ENCODE measurements at places on chromosomes 12 and 14.

DNA sequence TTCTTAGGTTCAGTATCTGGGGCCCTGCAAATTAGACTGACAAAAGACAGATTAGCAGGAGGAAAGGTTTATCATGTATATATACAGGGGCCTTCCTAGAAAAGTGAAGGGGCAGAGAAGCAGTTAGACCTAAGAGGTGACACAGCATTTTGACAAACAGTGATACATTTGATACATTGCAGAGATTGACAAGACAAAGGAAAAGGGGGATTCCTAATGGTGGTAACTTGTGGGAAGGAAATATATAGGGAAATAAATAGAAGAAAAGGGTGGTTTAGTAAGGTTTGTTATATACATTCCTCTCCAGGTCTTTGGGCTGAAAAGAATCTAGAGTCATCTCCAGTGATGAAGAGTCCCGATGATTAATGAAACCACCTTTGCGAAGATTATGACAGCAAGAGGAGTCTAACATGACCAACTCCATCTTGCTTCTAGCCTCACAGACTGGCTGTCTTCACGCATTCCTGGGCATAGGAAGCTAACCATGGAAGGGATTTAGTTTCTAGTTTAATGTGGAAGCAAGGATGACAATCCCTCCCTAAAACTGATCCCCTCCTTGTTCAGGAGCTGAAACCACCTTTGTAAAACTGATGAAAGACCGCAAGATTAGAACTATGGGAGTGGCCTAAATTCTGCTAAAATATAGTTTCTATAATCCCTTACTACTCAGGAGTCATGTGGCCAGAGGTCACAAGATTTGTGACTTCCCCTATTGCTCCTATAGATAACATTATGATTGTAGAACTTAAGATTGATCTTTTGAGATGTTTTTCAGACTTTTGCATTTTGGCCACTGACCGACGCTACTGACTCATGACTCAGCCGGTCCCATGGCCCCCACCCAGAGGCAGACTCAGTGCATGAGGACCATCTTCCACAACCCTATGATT lies 31.1 kb upstream of the CPM start:
- DNase-seq: no peak

DNA sequence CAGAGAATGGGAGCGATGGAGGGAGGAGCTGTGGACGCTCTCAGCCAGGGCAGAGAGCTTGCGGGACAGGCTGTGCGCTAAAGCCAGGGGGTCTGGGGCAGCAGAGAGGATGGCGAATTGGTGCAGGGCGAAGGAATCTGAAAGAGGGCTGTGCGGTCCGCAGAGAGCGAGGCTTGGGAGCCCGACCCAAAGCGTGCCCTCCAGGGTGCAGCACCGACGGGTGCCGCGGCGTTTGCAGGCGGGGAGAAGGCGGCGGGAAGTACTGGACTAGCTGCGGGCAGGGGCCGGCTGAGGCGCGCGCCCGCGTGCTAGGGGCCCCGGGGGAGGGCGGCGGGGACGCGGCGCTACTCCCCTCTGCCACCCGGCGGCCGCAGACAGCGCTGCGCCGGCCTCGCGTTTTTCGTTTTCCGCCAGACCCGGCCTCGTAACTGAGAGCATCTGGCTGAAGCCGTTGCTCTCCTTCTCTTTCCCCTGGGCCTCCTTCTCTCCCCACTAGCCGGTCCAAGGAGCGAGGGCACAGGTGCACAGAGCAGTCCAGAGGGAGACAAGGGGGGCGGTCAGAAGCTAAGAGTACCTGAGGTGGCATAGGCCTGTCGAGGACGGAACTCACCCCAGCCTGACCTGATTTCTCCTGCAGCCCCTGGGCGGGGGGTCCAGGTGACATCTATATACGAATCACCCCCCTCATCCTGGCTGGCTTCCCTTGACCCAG lies 24.9 kb downstream of the SLC6A12 start:
- peak; percentile 89 for DNase-seq

GRCh38 chr12:118500299-118500698 lies 123.9 kb downstream of the SUDS3 start:
- DNase-seq: no peak

- DNase-seq: no peak
These were observed 175.1 kb upstream of the SFSWAP start for GRCh38 chr12:131535779-131536178.

DNA sequence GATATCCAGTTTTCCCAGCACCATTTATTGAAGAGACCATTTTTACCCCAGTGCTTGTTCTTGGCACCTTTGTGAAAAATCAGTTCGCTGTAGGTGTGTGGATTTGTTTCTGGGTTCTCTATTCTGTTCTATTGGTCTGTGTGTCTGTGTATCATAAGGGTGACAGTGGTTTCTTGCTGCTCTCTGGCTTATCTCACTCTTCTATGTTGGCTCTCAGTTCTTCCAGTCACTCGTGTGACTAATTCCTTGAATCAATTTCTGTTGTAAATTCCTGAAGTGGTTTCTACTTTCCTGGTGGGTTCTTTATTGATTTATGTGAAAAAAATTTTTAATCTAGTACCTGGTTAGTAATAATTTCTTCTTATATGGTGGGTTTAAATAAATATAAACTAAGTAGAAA lies 58.3 kb downstream of the OTOGL start:
- DNase-seq: no peak

GRCh38 chr12:8890313-8891085 lies 23.8 kb upstream of the PHC1 start:
- DNase-seq: peak; percentile 84

GRCh38 chr12:97300891-97301290 lies 161.7 kb upstream of the RMST start:
- DNase-seq: no peak

- DNase-seq: no peak
These were observed 21.1 kb upstream of the CORO1C start for GRCh38 chr12:108752387-108752786.

DNA sequence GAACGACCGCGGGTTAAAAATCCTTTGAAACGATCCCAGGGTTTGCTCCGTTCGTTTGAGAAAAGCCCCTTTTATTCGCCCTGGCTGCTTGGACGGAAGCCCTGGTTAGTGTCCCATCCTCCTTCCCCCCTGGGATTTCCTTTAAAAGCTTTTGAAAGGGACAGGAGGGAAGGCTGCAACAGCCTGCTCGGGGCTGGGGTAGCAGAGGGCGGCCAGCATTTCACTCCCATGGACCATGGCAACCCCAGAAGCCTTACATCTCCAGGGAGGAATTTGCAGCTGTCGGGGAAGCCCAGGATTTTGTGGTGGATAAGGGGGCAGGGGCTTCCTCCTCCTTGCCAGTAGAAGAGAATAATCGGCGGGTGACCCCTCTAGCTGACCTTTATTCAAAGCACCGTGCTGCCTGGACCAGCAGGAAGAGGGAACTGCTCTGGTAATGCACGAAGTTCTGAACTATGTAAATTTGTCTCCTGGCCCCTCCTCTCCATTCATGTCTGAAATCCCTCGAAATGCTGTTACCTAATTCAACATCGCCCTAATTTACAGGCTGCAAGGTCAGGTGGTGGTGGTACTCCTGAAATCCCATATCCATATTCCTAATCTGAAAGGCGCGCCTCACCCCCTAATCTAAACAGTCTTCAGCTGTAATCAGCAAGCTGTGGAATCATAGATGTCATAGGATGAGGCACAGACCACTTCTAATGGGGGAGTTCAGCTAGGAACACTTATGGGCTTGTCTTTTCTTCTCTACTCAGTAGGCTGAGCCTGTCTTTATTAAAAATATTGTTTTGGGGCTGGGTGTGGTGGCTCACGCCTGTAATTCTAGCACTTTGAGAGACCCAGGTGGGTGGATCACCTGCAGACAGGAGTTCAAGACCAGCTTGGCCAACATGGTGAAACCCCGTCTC lies 1.0 kb upstream of the CLIP1 start:
- DNase-seq: peak; percentile 46

GRCh38 chr14:86518298-86518697 lies 988.4 kb downstream of the FLRT2 start:
- no peak for DNase-seq

DNA sequence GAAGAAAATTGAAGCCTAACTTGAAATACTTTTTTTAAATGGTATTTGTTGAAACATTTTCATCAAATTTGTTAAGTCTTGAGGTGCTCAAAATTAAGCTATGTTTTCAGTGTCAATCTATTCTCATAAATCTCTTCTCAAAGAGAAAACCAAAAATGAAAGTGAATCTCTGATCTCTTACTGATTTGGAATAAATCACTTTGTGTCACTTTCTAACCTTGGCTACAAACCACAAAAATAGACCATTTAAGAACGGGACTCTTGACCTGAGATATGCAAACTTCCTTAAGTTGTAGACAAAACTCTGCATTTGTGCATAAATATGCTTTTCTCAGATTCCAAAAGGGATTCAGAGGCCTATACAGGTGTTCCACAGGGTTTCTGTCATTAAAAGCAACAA lies 192.9 kb downstream of the SEC23A start:
- DNase-seq: no peak

GRCh38 chr14:23160924-23161522 lies 22.4 kb downstream of the SLC7A8 start:
- peak; percentile 63 for DNase-seq

DNA sequence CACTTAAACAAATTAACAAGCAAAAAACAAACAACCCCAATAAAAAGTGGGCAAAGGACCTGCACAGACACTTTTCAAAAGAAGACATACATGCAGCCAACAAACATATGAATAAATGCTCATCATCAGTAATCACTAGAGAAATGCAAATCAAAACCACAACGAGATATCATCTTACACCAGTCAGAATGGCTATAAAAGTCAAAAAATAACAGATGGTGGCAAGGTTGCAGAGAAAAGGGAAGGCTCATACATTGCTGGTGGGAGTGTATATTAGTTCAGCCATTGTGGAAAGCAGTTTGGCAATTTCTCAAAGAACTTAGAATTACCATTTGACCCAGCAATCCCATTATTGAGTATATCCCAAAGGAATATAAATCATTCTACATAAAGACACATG lies 34.6 kb upstream of the NT5DC3 start:
- no peak for DNase-seq

DNA sequence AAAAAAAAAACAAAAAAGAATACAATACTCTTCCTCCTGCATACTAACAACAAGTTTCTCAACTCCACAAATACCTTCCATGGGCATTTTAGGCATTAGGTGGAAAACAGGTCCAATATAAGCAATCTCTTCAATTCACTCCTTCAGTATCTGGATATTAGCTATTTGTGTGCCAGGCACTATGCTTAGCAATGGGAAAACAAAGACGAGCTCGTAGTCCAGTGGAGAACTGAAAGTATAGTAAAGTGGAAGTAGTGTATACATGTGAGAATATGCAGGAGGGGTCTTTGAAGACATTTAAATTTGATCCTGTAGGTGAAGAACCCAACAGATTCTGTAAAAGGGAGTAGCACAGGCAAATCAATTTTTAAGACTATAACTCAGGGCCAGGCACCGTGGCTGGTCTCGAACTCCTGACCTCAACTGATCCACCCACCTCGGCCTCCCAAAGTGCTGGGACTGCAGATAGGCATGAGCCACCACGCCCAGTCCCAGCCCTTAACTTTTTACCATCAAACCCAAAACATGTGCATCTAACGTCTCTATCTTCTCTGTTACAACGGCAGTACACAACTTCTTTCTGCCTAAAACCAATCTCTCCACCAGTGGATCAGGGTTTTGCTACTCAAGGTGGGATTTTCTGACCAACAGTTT lies 10.6 kb downstream of the HECTD1 start:
- peak; percentile 65 for DNase-seq

DNA sequence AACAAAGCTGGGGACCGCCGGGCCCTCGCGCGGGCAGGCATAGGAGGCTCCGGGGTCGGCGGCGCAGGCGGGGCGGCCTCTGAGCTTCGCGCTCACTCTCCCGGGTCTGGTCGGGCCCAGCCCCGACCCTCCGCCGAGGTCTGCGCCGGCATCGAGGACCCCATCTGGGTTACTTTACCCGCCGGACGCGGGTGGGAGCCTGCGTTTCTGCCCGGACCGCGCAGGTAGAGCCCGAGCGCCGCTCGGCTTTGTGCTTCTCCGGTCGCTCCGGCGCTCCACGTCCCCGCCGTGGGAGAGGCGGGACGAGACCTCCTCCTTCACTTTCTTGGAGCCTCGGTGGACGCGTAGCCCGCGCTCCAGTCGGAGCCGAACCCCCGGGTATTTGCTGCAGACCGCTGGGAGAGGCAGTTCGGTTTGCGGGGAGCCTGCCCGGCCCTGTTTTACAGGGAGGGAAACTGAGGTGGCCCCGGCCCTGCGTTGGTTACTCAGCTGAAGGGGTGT lies 63.2 kb downstream of the FBXL14 start:
- no peak for DNase-seq

DNA sequence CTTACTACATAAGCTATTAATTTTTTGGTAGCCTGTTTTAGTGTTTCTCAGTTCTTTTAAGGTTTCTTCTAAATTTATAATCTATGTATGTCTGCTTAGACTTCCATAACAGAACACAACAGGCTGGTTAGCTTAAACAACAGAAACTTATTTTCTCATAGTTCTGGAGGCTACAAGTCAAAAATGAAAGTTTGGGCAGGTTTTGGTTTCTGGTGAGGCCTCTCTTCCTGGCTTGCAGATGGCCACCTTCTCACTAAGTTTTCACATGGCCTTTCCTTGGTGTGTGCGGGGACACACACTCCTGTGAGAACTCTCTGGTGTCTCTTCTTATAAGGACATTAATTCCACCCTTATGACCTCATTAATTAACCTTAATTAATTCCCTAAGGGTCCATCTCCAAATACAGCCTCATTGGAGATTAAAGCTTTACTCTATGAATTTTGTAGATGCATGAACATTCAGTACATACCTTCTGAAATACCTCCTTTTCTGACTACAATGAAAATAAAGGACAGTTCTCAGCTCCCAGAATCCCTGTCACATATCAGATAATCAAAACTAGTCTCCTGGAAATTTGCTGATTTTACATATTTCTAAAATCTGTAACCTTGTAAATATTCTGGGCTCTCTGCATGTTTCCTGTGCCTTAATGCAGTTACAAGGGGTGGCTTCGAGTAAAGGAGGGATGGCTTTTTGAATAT lies 23.2 kb upstream of the BMAL2 start:
- DNase-seq: no peak

GRCh38 chr14:90647473-90648005 lies 168.7 kb downstream of the TTC7B start:
- DNase-seq: peak; percentile 58

DNA sequence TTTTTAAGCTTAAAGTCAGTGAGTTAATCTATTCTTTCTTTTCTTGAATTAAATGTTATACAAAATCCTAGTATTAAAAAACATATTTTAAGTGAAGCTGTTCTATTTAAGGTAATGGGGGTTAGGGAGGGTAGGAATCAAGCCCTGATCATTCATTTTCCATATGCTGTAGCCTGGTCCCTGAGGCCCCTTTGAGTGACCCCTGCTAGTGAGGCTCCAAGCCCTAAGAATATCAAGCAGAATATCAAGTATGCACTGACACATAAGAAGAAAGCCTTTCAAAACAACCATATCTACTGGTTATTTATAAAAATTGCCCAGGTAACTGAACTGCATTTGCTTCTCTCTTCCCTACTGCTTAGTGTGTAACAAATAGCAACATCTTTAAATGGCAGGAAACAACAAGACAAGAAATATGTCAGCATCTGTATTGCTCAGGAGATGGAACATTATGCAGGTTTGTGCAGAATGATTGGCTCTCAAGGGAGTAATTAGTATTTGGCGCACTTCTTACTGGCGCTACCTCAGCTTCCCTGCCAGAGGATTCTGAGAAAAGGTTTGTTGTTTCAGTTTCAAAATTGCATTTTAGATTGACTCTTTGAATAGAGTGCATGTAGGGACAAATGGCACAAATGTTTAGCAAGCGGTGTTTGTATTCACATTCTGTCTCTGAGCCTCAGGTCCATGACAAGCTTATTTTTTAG lies 223.0 kb downstream of the DUSP6 start:
- no peak for DNase-seq

GRCh38 chr12:32444895-32445294 lies 45.5 kb downstream of the FGD4 start:
- no peak for DNase-seq

- no peak for DNase-seq
These were observed 21.1 kb upstream of the CPNE8 start for GRCh38 chr12:38926501-38926900.
